ENCODE measurements at places on chromosomes 16 and 17.

DNA sequence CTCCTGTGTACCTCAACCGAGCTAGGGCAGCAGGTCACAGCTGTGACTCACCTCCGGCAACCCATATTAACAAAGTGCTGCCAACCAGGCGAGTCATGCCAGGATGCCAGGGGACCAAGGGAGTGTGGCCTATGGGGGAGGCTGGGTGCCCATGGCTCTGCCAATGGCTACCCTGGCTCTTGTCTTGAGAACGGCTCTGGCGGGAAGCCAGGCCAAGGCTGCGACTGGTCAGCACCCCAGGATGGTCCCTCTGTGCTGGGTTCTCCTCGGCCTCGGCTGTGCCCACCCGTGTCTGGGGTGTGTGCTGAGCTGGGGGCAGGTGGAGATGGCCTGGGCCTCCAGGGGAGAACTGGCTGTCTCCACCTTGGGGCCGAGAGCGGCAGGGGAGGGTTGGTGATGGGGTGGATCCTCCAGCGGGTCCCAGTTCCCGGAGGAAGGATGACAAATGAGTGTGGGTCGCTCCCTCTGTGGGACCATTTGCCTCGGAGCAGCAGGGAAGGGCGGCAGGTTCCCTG is 75.8 kb downstream of the MRC2 start:
- peak overlapping the region; percentile 40 for H3K4me3 ChIP-seq
- no peak overlapping the region for H3K27ac ChIP-seq
- no peaks in the 10 kb centered on the region for H3K36me3 ChIP-seq
- no peak for DNase-seq
- peaks cover 21% of the 10 kb centered on the region for H3K4me1 ChIP-seq
- H3K27me3 ChIP-seq: peaks cover 28% of the 10 kb centered on the region

GRCh38 chr17:45345554-45346215 is 28.9 kb upstream of the MAP3K14 start:
- H3K27me3 ChIP-seq: no peaks in the 10 kb centered on the region

- no peak overlapping the region for H3K4me3 ChIP-seq
- no peak for DNase-seq
- no peaks in the 10 kb centered on the region for H3K36me3 ChIP-seq
- H3K4me1 ChIP-seq: no peaks in the 10 kb centered on the region
- no peak overlapping the region for H3K27ac ChIP-seq
These were observed 1010.9 kb downstream of the KCNJ18 start for GRCh38 chr17:22703204-22703603.

- H3K27me3 ChIP-seq: no peaks in the 10 kb centered on the region
- no peak overlapping the region for H3K27ac ChIP-seq
- no peak for DNase-seq
- no peaks in the 10 kb centered on the region for H3K36me3 ChIP-seq
These were observed 27.4 kb downstream of the TMC6 start for GRCh38 chr17:78101112-78101511.

DNA sequence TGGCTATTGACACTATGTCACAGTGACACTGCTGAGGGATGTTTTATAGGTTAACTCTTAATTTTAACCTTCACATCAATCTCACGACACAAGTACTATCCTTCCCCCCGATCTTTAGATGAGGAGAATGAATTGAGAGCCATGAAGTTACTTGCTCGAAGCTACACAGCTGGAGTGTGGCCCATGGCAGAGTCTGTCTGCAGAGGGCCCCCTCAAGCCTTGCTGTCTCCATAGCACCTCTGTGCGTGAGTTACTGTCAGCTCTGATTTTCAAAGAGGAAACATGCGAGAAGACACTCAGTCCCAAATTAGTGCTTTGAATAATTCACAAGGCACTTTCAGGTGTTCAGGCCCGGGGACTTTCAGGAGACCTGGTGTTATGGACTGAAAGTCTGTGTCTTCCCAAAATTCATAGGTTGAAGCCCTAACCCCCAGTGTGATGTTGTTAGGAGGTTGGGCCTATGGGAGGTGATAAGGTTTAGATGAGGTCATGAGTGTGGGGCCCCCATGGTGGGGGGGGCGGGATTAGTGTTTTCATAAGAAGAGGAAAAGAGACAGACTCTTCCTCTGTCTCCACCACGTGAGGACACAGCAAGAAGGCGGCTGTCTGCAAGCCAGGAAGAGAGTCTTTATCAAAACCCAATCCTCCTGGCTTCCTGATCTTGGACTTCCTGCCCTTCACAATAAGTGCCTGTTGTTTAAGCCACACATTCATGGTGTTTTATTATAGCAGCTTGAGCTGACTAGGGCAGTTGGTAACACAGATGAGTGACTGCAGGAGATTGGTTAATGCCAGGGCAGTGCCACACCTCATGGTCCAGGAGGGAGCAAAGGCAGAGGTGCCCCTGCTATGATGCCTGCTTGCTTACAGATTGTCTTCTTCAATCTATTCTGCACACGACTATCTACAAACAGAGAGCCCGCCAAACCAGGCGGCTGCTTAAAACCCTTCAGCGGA is 281.8 kb downstream of the HAPSTR1 start:
- no peaks in the 10 kb centered on the region for H3K4me1 ChIP-seq
- no peaks in the 10 kb centered on the region for H3K27me3 ChIP-seq
- no peak overlapping the region for H3K27ac ChIP-seq
- no peak for DNase-seq

GRCh38 chr17:17320188-17320910 is 17.2 kb downstream of the NT5M start:
- no peaks in the 10 kb centered on the region for H3K4me1 ChIP-seq
- H3K4me3 ChIP-seq: no peak overlapping the region
- H3K36me3 ChIP-seq: no peaks in the 10 kb centered on the region
- no peak overlapping the region for H3K27ac ChIP-seq

DNA sequence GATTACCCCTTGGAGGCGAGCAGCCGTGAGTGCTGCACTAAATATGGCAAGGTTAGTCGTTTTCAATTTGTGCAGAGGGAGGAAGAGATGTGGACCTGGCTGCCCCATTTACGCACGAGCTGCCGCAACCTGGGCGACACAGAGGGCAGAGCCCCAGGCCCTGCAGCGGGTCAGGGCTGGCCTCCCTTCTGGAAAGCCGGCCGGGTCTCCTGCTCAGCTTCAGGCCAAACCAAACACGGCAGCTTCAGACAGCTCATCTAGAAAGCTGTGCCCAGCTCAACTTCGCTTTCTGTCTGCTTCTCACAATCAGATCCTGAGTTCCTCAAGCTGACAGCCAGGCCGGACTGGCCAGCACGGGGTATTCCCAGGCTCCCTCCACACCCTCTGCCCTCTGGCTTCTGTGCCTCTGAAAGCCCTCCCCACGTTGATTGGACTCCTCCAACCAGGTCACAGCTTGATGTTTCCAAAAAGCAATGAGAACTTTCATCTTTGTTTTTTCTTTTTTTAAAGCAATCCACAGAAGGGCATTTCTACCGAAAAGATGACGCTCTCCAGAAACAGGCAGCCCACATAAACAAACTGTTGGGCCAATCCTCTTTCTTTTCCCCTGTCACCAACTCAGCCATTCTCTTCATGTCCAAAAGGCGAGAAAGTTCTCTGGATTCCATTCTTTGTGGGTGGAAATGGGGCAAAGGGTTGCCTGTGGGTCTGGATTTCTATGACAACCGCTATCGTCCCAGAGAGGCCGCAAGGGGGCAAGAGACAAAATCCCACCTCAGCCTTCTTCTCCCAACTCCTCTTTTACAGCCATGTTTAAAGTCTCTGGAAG is 189.0 kb downstream of the ZFHX3 start:
- DNase-seq: no peak
- H3K4me1 ChIP-seq: no peaks in the 10 kb centered on the region
- no peaks in the 10 kb centered on the region for H3K27me3 ChIP-seq
- H3K36me3 ChIP-seq: no peaks in the 10 kb centered on the region
- no peak overlapping the region for H3K27ac ChIP-seq
- no peak overlapping the region for H3K4me3 ChIP-seq

DNA sequence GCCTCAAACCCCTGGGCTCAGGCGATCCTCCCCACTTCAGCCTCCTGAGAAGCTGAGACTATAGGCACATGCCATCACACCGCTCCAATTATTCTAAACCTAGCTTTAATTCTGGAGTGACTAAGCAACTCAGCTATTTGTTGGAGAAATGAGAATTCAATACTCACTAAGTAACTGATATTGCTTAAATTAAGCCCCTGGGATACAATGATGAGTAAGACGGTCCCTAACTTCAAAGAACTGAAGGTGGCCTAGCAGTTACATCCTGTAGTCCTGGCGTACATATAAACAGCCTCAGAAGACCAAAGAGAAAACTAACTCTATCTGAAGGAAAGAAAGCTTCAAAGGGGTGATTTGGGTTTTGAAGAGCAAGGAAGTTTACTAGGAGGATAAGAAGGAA is 25.0 kb downstream of the XPO6 start:
- H3K4me3 ChIP-seq: no peak overlapping the region
- no peaks in the 10 kb centered on the region for H3K36me3 ChIP-seq
- DNase-seq: no peak
- no peak overlapping the region for H3K27ac ChIP-seq
- H3K4me1 ChIP-seq: peaks cover 22% of the 10 kb centered on the region

DNA sequence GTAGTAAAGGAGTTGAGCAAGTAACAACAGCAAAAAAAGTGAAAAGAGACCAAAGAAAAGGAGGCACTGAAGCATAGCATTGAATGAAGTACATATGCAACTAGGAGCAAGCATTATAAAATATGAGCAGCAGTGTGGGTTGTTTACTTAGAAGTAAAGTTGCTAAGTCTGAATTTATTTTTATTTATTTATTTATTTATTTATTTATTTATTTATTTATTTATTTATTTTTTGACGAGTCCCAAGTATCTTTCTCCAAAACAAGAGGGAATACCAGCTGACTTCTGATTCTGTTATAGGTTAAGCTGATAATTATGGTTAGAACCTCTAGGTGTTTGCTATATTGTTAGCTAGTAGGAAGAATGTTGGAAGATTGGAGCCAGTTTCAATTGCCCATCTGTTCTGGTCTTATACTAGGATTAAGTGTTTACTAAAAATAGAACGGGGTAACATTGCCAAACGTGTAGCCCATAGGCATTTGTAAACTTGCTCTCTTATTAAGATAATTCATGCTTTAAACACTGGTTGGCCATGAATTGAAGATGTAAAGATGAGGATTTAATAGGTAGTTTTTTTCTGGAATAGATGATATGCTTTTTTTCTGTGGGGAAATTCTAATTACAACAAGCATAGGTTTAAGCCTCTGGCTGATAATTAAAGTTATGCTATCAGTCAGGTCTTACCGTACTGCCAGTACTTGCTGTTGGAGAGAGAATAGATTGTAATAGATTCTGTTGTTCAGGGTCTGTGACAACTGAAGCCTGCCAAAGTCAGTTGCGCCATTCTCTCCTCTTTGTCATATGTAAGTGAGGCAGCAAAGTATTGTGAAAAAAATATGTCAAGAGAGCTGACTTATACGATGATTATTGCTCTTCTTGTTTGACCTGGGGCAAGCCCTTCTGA is 66.7 kb downstream of the PPM1E start:
- no peak overlapping the region for H3K27ac ChIP-seq
- no peak for DNase-seq
- H3K36me3 ChIP-seq: no peaks in the 10 kb centered on the region
- H3K4me3 ChIP-seq: no peak overlapping the region
- H3K27me3 ChIP-seq: no peaks in the 10 kb centered on the region
- H3K4me1 ChIP-seq: no peaks in the 10 kb centered on the region

DNA sequence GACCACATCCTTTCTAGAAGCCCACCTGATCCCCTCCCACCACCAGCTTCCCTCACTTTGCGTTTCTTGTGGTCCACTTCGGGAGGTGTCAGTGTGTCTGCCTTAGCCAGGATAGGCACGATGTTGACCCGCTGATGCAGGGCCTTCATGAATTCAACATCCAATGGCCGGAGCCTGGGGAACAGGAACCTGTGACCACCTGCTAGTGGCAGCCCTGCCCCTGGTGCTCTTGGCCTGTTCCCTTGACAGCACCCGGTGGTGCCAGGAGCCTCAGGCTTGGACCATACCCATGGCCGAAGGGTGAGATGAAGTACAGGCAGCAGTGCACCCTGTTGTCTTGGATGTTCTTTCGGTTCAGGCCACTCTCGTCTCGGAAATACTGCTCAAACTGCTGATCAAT is 7.2 kb upstream of the MTMR4 start:
- no peaks in the 10 kb centered on the region for H3K27me3 ChIP-seq
- DNase-seq: no peak
- peaks cover 5% of the 10 kb centered on the region for H3K4me1 ChIP-seq
- no peaks in the 10 kb centered on the region for H3K36me3 ChIP-seq
- H3K4me3 ChIP-seq: no peak overlapping the region
- H3K27ac ChIP-seq: no peak overlapping the region

DNA sequence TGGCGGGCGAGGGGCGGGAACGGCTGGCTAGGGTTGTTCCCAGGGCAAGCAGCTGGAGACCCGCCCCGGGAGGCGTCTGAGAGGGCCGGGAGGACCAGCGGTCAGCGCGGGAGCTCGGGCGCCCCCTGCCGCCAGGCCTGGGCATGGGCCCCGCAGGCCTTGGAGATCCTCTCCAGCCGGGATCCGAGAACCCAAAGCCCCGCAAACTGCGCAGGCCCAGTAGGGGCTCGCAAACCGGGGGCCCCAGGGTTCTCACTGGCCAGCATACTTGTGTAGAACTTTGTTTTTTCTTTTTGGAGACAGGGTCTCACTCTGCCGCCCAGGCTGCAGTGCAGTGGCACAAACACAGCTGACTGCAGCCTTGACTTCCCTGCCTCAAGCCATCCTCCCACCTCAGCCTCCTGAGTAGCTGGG is 20.8 kb upstream of the ZNF423 start:
- no peak overlapping the region for H3K27ac ChIP-seq
- peak; percentile 42 for DNase-seq
- H3K36me3 ChIP-seq: no peaks in the 10 kb centered on the region
- H3K4me1 ChIP-seq: no peaks in the 10 kb centered on the region
- H3K4me3 ChIP-seq: no peak overlapping the region

GRCh38 chr16:17776465-17776864 is 305.7 kb upstream of the XYLT1 start:
- no peaks in the 10 kb centered on the region for H3K4me1 ChIP-seq
- no peak overlapping the region for H3K4me3 ChIP-seq
- no peak overlapping the region for H3K27ac ChIP-seq
- no peaks in the 10 kb centered on the region for H3K27me3 ChIP-seq

DNA sequence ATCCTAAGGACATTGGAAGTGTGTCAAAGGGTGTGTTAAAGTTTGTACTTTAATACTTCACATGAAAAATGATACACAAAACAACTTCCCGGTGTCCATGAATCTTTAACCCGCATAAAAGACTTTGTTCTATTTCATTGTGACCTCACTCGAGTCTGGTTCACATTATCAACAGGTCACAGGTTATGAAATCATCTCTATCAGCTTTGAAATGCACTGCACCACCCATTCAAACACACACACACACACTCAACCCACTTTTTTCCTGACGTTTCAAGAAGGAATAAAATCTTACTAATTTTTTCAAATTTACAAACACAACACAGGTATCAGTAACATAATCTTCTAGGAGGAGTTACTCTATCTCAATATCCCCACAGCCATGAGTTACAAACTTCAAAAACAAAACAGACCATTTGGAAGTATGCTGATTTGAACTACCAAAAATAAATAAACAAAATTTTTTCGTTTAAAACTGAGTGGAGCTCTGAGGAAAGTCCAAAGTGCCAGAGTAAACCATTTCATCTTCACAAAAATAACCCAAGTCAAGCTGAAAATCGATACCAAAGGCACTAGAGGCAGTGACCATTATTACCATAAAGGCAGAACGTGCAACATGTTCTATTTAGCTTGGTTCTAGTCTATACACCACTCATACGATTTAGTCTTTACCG is 2.7 kb downstream of the ACOX1 start:
- H3K4me1 ChIP-seq: no peaks in the 10 kb centered on the region
- H3K4me3 ChIP-seq: no peak overlapping the region
- H3K27me3 ChIP-seq: no peaks in the 10 kb centered on the region
- no peaks in the 10 kb centered on the region for H3K36me3 ChIP-seq
